ENCODE measurements at places on chromosomes 7 and 10. TPM values are rescaled to one million over a fixed set of nuclear protein-coding genes. Genes with fewer than 3 reads are reported as not detected.

NXPH1 gene
- not detected for total RNA-seq

TFAM gene
- total RNA-seq: 11.2 TPM

MEOX2 gene
- 4.5 TPM for total RNA-seq

CFAP70 gene
- total RNA-seq: 1.3 TPM

TRIM50 gene
- total RNA-seq: not detected

SLC12A9 gene
- total RNA-seq: 30.2 TPM

DDX56 gene
- total RNA-seq: 54.2 TPM

ARHGAP22 gene
- 55.5 TPM for total RNA-seq

PCLO gene
- 0.32 TPM for total RNA-seq

PAX4 gene
- total RNA-seq: not detected

AS3MT gene
- 9.9 TPM for total RNA-seq

CFAP69 gene
- 6.1 TPM for total RNA-seq

ANKMY2 gene
- 25.8 TPM for total RNA-seq

MOGAT3 gene
- not detected for total RNA-seq

OR13A1 gene
- not detected for total RNA-seq

GOLGA7B gene
- under 0.01 TPM for total RNA-seq

SDHAF3 gene
- total RNA-seq: 4.1 TPM

HECW1 gene
- 2.3 TPM for total RNA-seq

SUN3 gene
- not detected for total RNA-seq

ETV1 gene
- 12.8 TPM for total RNA-seq

CCL24 gene
- not detected for total RNA-seq

PKD2L1 gene
- total RNA-seq: not detected

LIPK gene
- not detected for total RNA-seq

NUTM2E gene
- total RNA-seq: not detected

DBNL gene
- total RNA-seq: 156 TPM

RAB19 gene
- total RNA-seq: not detected

PAPSS2 gene
- total RNA-seq: 32.6 TPM

GPR26 gene
- total RNA-seq: not detected

ZNF365 gene
- total RNA-seq: 4.0 TPM

TMEM26 gene
- total RNA-seq: 8.8 TPM

AZGP1 gene
- total RNA-seq: not detected

FBXL13 gene
- total RNA-seq: 0.73 TPM

UBE3C gene
- 133 TPM for total RNA-seq

PNLIPRP1 gene
- total RNA-seq: not detected

C10orf143 gene
- 1.3 TPM for total RNA-seq

CPN1 gene
- not detected for total RNA-seq

SPDYE8 gene
- not detected for total RNA-seq

ENTPD1 gene
- 0.32 TPM for total RNA-seq

ZNF853 gene
- 0.32 TPM for total RNA-seq

All from hair follicle dermal papilla cell (primary cell).